ENCODE measurements at places on chromosomes 12 and 14.

DNA sequence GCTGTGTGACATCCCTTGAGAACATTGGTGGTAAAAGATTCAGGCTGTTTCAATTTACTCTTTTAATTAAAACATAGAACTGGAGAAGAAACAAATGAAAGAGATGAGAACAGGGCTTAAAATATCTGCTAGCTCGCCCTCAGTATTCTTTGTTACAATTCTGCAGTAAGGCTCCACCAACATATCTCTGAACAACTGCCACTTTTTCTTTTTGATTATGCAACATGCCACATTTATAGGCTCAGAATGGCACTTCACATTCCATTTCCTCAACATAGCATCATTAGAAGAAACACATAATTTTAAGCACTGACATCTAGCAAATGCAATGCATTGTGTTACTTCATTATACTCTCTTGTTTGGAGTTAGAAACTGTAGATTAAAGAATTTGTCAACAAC is 1315.2 kb downstream of the LRFN5 start:
- DNase-seq: no peak

DNA sequence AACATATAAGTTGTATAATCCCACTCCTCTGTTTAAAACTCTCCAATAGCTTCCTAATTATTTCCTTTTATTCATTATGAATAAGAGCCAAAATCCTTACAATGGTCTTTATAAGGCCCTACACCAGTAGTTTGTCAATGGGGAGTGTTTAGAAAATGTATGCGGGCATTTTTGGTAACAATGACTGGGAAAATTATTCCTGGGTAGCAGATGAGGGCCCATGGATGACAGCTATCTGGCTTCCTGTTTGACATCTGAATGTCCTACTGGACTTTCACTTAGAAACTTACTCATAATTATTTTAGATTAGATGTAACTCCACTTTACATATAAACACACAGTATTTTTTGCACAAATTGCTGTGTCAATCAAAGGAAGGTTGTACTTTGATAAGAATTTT is 101.2 kb downstream of the PAPLN start:
- DNase-seq: no peak

- DNase-seq: no peak
Observed at GRCh38 chr12:52942901-52943181, 6.1 kb upstream of the KRT18 start.

- DNase-seq: no peak
Observed at GRCh38 chr12:68034567-68034966, 45.3 kb downstream of the IFNG-AS1 start.

- DNase-seq: no peak
Observed at GRCh38 chr14:66244834-66245233, 241.3 kb upstream of the CCDC196 start.

DNA sequence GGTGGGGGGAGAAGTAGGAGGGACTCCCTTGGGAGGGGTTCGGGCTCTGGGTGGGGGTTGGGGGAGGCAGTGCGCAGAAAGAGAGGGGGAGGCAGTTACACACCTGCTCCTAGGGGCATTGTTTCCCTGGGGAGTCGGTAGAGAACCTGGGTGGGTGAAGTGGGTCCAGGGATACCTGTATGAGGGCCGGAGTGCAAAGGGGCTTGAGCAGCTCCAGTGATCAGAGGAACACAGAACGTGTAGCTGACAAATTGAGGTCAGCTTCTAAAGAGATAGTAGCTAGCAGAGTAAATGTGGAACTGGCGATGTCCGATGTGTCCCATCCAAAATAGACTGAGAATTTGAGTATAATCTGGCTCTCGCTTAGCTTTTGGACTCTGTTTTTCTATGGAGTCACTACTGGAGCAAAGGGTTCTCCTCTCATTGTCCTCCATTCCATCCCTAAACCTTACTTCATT is 502 bp downstream of the SMARCD1 start:
- DNase-seq: peak; percentile 88

DNA sequence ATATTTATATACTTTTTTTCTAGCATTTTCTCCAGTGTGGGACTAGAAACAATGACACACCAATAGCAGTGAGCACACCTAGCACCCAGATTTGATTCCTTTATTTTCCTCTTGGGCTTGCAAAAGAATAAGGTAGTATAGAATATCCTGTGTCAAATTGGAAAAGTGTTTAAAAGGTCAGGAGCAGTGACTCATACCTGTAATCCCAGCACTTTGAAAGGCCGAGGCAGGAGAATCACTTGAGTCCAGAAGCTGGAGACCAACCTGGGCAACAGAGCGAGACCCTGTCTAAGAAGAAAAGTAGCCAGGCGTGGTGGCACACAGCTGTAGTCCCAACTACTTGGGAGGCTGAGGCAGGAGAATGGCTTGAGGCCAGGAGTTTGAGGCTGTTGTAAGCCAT is 53.8 kb upstream of the SGPP1 start:
- no peak for DNase-seq

DNA sequence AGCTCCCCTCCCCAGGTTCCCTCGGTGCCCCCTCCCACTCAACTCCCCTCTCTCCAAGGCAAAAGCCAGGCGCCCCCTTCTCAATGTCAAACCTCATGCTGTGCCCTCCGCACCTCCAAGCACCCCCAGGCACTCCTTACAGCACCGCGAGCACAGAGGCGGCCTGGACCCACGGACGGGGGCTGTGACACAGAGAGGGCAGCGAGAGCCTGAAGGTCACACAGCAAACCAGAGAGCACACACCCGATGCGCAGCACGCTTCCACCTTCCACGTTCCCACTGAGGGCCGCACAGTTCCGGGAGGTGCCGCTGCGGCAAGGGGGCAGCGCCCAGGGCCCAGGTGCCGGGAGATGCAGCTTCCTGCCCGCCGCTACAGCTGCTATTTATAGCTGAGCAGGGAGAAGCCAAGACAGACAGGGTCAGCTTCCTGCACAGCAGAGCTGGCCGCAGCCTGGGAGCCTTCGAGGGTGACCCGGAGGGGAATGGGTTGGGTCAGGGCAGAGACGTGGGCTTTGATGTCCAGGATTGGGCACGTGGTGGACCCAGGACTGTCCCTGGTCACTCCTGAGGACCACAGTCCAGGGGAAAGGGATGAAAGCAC is 12.9 kb downstream of the NCOR2 start:
- DNase-seq: peak; percentile 79

- DNase-seq: peak; percentile 71
Observed at GRCh38 chr12:49541140-49541861, 2.5 kb downstream of the KCNH3 start.

- DNase-seq: no peak
Observed at GRCh38 chr12:98126637-98127335, 388.6 kb upstream of the TMPO start.

GRCh38 chr14:96515731-96516130 is 13.5 kb downstream of the PAPOLA start:
- DNase-seq: no peak

Measured in osteoblast (primary cell).